ENCODE measurements at places on chromosomes 3 and 15.

DNA sequence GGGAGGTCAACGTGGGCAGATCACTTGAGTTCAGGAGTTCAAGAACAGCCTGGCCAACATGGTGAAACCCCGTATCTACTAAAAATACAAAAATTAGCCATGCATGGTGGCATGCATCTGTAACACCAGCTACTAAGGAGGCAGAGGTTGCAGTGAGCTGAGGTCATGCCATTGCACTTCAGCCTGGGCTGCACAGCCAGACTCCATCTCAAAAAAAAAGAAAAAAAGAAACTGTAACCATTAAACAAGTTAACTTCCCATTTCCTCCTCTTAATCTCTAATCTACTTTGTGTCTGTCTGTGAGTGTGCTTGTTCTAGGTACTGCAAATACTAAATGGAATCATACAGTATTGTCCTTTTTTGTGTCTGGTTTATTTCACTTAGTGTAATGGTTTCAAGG lies 2.7 kb downstream of the RBM6 start:
- no peak overlapping the region for H3K4me3 ChIP-seq
- H3K27me3 ChIP-seq, result no peaks in the 10 kb centered on the region
- H3K4me1 ChIP-seq, result no peaks in the 10 kb centered on the region
- H3K27ac ChIP-seq, result no peak overlapping the region
- no peaks in the 10 kb centered on the region for H3K36me3 ChIP-seq

- no peaks in the 10 kb centered on the region for H3K27me3 ChIP-seq
- no peak overlapping the region for H3K27ac ChIP-seq
- no peaks in the 10 kb centered on the region for H3K36me3 ChIP-seq
- H3K4me3 ChIP-seq, result no peak overlapping the region
- no peaks in the 10 kb centered on the region for H3K4me1 ChIP-seq
- DNase-seq, result no peak
Observed at GRCh38 chr15:25597571-25597970, 158.7 kb upstream of the UBE3A start.

DNA sequence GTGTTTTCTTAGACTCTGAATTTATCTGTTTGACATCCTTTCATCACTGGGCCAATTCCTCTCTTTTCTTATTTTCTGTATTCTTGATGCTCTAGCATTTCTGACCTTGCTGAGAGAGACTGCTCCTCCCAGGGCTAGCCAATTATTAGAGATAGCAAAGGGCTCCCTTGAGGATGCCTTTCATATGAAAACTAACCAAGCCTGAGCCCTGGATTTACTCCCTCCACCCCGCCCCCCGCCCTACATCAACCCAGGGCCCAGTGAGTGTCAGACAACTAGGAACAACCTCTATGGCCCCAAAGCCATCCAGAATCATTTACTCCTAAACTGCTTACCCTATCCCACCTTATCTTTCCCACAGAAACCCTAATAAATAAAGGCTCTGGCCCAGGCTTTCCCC lies 69.7 kb upstream of the LARS2 start:
- no peak for DNase-seq
- H3K36me3 ChIP-seq, result no peaks in the 10 kb centered on the region
- H3K4me3 ChIP-seq, result no peak overlapping the region
- H3K27ac ChIP-seq, result no peak overlapping the region

- DNase-seq, result no peak
- H3K36me3 ChIP-seq, result no peaks in the 10 kb centered on the region
- no peaks in the 10 kb centered on the region for H3K27me3 ChIP-seq
- H3K27ac ChIP-seq, result no peak overlapping the region
Observed at GRCh38 chr15:80500021-80500420, 95.8 kb downstream of the ARNT2 start.

DNA sequence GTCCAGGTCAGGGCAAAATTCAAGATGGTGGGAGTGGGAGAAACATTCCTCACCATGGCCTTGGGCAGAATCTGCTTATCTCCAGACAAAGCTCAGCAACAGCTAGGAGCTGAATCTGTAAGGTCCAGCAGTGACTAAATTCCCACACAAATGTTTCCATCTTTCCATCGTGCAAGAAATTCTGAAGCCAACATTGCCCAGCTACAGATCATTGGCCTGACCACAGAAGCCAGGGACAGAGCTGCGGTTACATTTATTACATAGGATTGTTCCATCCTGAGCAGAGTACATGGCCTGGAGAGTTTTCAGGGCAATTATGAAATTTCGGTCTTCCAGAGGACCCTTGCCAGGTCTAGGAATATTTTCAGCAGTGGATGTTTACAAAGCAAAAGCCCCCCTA lies 100.3 kb downstream of the LIPC start:
- no peaks in the 10 kb centered on the region for H3K36me3 ChIP-seq
- H3K27me3 ChIP-seq, result no peaks in the 10 kb centered on the region
- peaks cover 5% of the 10 kb centered on the region for H3K4me1 ChIP-seq
- DNase-seq, result no peak
- H3K4me3 ChIP-seq, result no peak overlapping the region

DNA sequence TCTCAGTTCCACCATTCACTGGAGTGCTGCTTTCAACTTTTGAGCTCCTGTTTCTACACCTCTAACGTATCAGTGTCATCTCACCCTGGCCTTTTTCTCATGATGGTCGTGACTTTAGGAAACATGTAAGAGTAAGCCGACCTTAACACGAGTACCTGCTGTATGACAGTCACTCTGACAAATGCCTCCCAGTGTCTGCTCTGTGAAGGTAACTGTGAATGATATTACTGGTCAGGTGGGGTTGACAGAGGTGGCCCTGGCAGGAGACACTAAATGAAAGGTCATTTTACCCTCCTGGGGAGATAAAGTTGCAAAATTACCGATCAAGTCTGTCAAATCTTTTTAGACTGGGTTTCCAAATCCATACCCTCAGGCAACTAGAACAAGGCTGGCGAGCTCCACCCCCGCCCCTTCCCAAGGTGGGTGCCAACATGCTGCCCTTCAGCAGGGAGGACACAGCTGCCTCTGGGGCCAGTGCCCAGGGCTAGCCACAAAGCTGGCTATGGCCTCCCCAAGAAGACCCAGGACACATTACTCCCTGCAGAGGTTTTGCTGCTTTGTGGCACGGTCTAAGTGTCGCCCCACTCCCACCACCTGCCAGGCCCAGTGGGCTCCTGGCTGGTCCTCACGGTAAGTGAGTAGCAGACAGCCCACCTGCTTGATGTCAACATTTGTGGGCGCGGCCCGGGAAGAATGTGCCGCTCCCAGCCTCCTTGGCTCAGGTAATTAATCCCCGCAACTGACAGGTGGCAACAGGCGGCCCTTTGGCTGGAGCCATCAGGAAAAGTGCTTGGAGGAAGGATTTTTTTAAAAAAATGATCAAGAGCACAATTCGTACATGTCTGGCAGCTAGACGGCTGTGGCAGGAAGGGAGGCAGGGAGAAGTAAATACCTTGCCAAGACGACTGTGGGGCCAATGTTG lies 211.8 kb downstream of the TP63 start:
- H3K27me3 ChIP-seq, result no peaks in the 10 kb centered on the region
- no peak overlapping the region for H3K27ac ChIP-seq
- no peak overlapping the region for H3K4me3 ChIP-seq
- H3K36me3 ChIP-seq, result no peaks in the 10 kb centered on the region
- H3K4me1 ChIP-seq, result no peaks in the 10 kb centered on the region

Measured in colonic mucosa (tissue), 4 donors.